ENCODE measurements at places on chromosomes 3 and 15.

GRCh38 chr15:60616628-60617027 is 137.7 kb upstream of the ICE2 start:
- no peak for DNase-seq

DNA sequence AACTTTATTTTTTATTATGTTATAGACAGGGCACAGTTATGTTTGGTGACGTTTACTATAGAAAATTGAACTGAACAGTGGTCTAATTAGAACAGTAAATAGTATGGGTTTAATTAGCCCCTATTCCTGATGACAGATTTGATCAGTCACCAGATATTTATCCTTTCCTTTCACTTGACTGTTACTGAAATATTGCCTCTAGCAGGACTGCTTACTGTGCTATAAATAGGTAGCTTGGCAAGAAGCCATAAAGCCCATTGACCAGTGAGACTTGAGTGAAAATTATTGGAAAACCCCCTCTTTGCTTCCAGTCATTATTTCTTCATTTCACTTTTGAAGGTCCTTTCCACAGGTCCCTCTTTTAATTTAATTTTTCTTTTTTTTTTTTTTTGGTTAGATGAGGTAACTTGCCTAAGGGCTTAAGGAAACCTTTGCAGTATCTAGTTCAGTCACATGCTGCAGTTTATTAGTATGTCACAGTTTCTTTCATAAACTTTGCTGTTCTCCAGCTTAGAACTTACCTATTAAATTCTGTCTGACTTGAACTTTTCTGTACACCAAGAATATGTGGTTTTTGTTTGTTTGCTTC is 115.6 kb downstream of the ADAMTSL3 start:
- no peak for DNase-seq

DNA sequence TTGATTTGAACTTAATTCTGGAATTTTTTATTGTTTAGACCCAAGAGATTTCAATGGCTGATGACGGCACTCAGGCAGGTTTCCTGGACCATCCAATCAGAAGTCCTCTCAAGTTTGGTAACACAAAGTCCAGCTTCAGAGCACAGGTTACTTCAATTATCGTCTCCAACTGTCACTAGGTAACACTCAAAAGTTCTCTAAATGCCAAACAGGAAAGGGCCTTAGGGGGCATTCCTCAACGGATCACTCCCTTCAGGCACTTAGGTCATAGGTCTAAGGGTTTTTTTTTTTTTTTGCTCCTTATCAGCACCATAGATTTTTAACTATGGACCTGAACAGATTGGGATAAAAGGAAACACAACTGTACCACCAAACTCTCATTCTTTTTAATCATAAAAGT is 85.8 kb downstream of the MEIS2 start:
- no peak for DNase-seq

GRCh38 chr3:113255100-113255853 is 43.9 kb downstream of the BOC start:
- DNase-seq, result no peak

GRCh38 chr3:150202711-150203110 is 205.4 kb upstream of the TSC22D2 start:
- no peak for DNase-seq

- DNase-seq, result no peak
Measured at GRCh38 chr3:18432752-18433151, 7.6 kb upstream of the SATB1 start.

All from AG09309 (cell line).